Fibroblast of skin of left biceps (primary cell): ENCODE measurements at places on chromosomes 3 and 15.

GRCh38 chr15:96869122-96869521 lies 538.6 kb downstream of the NR2F2 start:
- no peak for DNase-seq

DNA sequence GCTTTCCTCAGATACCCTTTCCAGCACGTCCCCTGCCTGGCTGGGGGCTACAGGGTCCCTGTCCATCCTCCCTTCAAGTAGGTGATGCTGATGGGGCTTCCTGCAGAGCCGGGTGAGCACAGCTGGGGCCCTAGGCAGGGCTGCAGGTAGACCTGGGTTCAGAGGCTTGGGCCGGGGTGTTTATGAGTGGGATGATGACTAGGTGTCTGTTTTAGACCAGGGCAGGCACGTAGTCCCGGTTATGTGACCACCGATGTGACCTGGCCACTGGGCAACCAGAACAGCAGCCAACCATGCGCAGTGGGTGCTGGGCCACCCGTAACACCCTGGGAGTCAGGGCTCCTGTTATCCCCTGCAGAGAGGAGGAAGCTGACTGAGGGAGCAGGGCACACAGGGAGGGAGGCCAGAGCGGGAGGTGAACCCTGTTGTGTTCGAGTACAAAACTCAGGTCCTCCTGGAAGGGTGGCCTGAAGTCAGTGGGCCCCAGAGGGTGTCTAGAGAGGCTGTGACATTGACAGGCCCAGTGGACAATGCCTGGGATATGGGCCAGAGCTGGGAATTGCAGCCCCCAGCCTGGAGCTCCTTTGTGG lies 101.6 kb downstream of the PLXNA1 start:
- DNase-seq = no peak

DNA sequence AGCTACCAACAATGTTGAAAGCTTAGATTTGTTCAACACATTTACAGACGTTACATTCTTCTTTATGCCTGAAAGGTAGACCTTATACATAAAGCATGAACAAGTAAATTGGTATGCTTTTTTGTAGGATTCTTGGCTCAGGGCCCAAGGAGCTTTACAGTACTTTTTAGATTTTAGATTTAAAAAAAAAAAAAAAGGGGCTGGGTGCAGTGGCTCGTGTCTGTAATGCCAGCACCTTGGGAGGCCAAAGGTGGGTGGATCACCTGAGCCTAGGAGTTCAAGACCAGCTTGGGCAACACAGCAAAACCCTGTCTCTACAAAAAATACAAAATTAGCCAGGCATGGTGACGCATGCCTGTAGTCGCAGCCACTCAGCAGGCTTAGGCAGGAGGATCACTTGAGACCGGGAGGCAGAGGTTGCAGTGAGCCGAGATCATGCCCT lies 39.7 kb downstream of the MEF2A start:
- DNase-seq = no peak

- no peak for DNase-seq
Observed at GRCh38 chr3:197458179-197458707, 97.5 kb downstream of the BDH1 start.

DNA sequence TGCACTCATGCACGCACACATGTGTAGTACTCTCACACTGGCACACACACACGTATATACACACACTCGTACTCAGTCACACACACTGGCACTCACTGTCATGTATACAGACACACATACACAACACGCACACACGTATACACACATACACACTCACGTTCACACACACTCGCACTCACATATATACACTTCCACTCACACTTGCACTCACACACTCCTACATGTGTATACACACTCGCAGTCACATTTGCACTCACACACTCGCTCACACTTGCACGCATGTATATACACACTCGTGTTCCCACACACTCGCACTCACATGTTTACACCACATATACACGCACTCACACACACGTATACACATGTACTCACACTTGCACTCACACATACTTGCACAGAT lies 1.5 kb downstream of the PLA2G4F start:
- no peak for DNase-seq

GRCh38 chr3:113620091-113620490 lies 76.4 kb downstream of the USF3 start:
- no peak for DNase-seq

GRCh38 chr3:4708230-4708629 lies 215.1 kb downstream of the ITPR1 start:
- DNase-seq = no peak

DNA sequence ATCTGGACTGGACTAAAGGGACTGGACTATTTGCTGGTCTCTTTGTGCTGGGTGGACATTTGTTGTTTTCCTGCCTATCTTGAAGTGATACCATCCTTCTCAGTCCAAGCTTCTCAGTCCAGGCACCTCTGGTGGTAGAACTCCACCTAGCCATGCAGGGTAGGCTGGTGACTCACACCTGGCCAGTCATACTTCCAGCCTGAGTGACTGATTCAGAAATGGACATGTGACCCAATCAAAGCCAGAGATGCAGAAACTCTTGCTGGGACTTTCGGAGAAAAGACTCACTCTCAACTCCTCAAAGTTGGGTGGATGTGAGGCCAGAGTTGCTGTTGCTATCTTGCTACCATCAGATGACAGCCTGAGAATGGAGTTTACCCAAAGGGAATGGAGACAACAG lies 5.6 kb upstream of the ASB14 start:
- no peak for DNase-seq

GRCh38 chr15:93454788-93455187 lies 365.8 kb upstream of the RGMA start:
- DNase-seq = no peak

GRCh38 chr15:63528138-63528659 lies 23.8 kb downstream of the USP3 start:
- DNase-seq = no peak

GRCh38 chr3:98688363-98688762 lies 74.8 kb upstream of the ST3GAL6 start:
- no peak for DNase-seq

- no peak for DNase-seq
Observed at GRCh38 chr3:138093721-138094120, 21.7 kb downstream of the DZIP1L start.

- DNase-seq = no peak
Observed at GRCh38 chr15:53457479-53457878, 302.0 kb downstream of the WDR72 start.

DNA sequence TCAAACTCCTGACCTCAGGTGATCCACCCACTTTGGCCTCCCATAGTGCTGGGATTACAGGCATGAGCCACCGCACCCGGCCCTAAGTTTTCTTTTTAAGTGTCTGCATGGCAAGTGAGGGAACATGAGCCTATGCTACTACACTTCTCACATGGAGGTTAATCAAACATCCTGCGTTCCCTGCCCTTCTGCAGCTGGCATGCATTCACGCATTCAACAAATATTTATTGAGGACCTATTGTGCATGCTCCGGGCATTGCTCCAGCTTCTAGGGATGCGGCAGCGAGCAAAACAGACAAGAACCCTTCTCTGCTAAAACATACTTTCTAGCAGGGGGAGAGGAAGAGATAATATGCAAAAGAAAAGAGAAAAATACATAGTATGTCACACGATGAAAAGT lies 42.6 kb upstream of the ACKR4 start:
- DNase-seq = no peak

DNA sequence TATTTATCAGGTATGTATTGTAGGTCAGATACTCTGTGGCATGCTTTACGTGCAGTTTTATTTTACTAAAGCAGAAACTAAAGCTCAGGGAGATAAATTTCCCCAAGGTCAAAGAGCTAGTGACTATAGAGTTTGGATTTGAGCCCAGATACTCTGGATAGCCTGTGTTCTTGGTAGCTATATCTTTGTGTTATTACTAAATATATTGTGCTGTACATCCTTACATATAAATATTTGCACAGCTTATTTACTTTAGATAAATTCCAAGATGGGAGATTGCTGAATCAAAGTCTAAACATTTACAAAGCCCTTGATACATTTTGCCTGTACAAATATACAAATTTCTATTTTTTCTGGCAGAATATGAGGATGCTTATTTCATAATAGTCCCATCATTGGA lies 660.9 kb upstream of the NAALADL2 start:
- DNase-seq = no peak

DNA sequence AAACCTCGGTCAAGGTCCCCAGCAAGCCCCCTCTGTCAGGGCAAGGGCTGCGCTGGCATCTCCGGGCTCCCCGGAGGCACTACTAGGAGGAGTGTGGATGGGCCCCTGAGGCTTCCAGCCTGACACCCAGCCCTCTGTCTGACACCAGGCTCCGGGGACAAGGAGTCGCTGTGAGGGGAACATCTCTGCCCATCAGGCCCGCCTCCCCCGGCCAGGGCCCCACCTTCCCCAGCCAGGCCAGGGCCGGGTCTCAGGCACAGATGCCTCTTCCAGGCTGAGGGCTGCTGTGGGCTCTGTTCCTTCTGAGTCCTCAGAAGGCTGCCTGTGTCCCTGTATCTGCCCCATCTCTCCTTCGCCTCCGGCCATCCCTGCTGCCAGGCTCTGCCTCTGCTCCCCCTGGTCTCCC lies 15.8 kb downstream of the CSPG4 start:
- no peak for DNase-seq

- no peak for DNase-seq
Observed at GRCh38 chr3:47588587-47588986, 9.9 kb upstream of the CSPG5 start.

- no peak for DNase-seq
Observed at GRCh38 chr3:462851-463250, 266.3 kb downstream of the CHL1 start.

GRCh38 chr3:2041931-2042330 lies 56.7 kb upstream of the CNTN4 start:
- no peak for DNase-seq

DNA sequence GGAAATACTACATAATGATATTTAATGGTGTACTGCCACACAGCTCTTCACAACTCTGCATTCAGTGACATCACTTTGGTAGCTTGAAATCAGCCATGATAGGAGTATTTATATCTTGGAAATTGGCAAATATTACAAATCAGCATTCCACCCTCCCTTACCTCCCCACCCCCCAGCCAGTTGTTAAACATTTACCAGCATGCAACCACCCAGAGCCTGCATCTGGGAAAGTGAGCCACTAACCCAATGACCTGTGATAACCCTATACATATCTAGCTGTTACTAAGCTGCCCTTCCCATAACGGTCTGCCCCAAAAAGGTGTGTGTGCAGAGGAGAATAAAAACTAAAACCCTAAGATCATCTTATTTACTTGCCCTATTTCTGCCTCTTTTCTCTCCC lies 44.6 kb upstream of the SATB1 start:
- no peak for DNase-seq

DNA sequence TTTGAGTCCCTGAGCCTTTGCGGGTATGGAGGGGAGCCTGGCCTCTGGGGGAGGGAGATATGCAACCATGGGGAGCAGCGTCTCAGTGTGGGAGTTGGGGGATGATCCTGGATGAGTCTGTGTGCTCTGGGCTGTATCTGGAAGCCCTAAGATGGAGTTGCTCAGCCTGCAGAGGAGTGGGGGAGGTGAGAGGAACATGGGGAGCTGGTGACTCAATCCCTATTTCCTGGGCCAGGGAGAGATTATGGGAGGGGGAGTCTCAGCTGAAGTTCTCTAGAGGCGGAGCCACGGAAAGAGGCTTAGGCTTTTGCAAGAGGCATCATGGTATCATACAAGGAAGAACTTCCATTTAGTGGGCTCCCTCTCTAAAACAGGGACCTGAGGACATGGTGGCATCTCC lies 59.5 kb upstream of the TMEM115 start:
- peak; percentile 20 for DNase-seq

DNA sequence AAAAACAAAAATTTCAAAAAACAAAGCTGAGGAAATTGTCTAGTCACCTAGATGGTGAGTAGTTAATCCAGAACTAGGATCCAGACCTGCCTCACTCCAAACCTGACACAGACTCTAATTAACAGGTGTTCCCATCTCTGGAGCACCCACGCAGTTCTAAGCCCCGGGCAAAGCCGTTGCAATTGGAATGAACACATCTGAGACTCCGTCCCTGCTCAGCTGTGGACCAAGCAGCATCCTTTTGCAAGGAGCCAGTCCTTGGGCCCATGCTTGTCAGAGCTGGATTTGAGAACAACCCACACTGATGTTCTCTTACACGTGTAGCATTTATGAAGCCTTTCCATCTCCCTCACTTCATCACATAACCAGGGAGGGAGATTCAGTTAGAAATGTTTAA lies 54.8 kb downstream of the LMCD1 start:
- DNase-seq = no peak

DNA sequence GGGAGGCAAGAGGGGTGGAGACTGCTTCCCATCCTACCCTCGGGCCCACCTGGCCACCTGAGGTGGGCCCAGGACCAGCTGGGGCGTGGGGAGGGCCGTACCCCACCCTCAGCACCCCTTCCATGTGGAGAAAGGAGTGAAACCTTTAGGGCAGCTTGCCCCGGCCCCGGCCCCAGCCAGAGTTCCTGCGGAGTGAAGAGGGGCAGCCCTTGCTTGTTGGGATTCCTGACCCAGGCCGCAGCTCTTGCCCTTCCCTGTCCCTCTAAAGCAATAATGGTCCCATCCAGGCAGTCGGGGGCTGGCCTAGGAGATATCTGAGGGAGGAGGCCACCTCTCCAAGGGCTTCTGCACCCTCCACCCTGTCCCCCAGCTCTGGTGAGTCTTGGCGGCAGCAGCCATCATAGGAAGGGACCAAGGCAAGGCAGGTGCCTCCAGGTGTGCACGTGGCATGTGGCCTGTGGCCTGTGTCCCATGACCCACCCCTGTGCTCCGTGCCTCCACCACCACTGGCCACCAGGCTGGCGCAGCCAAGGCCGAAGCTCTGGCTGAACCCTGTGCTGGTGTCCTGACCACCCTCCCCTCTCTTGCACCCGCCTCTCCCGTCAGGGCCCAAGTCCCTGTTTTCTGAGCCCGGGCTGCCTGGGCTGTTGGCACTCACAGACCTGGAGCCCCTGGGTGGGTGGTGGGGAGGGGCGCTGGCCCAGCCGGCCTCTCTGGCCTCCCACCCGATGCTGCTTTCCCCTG lies 2.2 kb upstream of the FES start:
- no peak for DNase-seq

GRCh38 chr3:127140501-127141460 lies 52.1 kb upstream of the PRR23E start:
- no peak for DNase-seq

DNA sequence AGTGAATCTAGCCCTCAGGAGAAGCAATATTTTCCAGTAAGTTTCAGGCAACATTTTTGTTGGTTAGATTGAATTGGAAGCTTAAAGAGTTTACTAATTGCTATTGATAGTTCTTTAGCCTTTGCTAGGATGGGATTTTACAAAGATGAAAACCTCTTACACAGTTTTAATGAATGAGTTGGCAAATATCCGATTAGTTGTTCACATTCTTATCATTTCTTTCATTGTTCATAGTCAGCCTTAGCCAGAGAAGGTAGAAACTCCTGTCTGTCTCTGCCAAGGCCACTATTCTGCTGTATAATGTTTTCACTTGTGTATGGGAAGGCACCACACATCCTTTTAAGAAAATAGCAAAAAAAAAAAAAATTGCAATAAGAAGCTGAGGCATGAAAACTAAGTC lies 222.0 kb upstream of the MANF start:
- DNase-seq = no peak

GRCh38 chr3:197554196-197554561 lies 1.6 kb downstream of the BDH1 start:
- DNase-seq = no peak
